KBM-7 (cell line): ENCODE measurements at places on chromosomes 2 and 18.

DNA sequence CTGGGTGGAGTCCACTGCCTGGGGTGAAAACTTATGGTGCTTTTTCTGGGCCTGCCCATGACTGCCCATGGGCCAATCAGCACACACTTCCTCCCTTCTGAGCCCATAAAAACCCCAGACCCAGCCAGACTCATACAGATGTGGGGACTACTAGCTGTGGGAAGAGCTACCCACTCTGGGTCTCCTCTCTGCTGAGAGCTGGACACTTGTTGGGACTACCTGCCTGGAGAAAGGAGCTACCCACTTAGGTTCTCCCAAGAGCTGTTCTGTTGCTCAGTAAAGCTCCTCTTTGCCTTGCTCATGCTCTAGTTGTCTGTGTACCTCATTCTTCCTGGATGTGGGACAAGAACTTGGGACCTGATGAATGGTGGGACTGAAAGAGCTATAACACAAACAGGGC, 119.6 kb upstream of the SLC38A11 start:
- DNase-seq: no peak

- DNase-seq: peak; percentile 74
These were observed 422.8 kb downstream of the SETBP1 start for GRCh38 chr18:45103319-45104048.

- DNase-seq: peak; percentile 52
These were observed 866 bp downstream of the CRIM1 start for GRCh38 chr2:36356298-36356989.

GRCh38 chr2:168220965-168221819, 26.2 kb downstream of the STK39 start:
- DNase-seq: no peak

GRCh38 chr2:2797797-2798196, 466.7 kb upstream of the MYT1L start:
- DNase-seq: no peak

DNA sequence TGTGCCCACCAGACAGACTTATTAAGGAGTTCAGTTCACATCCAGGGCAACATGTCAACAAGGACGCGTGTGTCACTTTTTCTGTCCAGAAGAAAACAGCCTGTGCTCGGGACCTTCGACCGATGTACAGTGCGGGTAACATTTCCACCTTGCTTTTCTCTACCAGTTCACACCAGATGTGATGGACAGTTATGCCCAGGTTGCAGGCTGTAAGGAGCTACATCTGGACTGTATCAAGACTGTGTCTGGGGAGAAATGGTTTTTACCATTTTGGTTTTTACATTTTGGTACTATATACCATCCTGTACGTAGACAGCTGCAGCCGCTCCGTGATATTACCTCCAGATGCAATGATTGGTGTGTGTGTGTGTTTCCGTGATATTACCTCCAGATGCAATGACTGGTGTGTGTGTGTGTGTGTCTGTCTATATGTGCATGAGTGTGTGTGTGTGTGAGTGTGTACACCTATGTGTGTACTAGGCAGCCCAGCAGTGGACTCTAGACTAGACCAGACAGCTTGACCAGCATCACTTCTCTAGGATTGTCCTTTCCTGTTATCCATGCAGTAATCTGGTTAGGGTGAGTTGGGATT, 118.0 kb downstream of the COL6A3 start:
- no peak for DNase-seq
